Hematopoietic multipotent progenitor cell treated with erythropoietin and hydrocortisone succinate and interleukin-3 and kit ligand, for 8 days (in vitro differentiated cells): ENCODE measurements at places on chromosomes 1 and 21.

DNA sequence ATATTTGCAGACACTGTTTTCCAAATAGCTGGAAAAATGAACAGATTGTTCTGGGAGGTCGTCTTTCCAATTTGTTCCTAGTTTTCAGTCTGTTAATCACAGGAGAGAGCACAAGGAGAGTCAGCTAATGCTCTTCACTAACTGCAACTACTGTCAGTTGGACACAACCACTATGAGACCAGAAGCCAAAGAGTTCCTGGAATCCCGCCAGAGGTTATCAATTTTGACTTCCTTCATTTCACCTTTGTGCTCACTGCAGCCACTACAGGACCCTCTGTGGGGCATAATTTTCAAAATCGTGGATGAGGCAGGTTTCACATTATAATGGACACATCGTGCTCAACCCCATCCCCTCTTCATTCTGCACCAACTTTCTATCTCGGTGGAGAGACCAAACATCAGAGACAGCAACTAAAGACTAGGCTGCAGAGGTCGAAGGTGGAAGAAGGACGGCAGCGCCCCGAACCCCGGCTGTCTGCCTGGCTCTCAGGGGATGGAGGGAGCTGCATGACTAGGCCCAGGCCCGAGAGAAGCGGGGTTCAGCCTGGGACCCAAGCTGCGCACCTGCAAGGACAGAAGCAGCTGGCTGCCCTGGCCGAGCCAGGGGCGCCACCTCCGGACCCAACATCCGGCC lies 602 bp downstream of the KIAA0319L start:
- DNase-seq: peak; percentile 58

- no peak for DNase-seq
Observed at GRCh38 chr1:234925440-234926263, 203.0 kb downstream of the TOMM20 start.

DNA sequence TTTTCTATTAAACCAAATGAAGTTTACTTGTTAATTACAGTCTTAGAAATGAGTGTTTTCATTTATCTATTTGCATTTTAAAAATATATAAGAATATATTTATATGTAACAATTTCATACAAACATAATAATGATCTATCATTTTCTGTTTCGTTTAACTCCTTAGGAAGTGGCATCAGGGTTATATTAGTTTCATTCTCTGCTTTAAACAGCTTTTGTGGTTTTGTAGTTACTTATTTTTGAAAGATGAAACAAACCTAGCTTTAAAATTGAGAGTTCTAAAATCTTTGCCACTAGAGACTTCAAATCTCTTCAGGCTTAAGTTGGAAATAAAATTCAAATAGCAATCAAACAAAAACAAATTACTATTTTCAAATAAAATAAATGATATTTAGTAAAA lies 2110.6 kb downstream of the MRPL39 start:
- DNase-seq: no peak

- DNase-seq: no peak
Observed at GRCh38 chr1:1140673-1141072, 24.8 kb upstream of the C1orf159 start.

DNA sequence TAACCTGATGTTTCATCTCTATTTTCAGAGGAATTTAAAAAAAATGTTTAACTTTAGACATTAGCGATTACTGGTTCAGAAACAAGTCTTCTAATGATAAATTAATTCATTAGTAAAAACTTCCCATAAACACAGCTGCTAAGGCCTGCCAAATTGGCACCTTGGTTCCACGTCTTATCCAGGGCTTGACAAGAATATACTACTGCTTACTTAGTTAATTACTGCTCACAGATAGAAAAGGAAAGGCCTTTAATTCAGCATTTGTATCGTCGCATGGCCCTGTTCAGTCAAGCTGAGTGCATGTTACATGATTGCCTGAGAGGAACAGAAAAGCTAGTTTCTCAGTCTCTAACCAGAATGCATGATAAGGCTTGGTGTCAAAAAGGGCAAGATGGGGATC lies 84.6 kb downstream of the ADGRL2 start:
- no peak for DNase-seq

GRCh38 chr1:112605633-112606327 lies 13.2 kb downstream of the ST7L start:
- DNase-seq: peak; percentile 25

DNA sequence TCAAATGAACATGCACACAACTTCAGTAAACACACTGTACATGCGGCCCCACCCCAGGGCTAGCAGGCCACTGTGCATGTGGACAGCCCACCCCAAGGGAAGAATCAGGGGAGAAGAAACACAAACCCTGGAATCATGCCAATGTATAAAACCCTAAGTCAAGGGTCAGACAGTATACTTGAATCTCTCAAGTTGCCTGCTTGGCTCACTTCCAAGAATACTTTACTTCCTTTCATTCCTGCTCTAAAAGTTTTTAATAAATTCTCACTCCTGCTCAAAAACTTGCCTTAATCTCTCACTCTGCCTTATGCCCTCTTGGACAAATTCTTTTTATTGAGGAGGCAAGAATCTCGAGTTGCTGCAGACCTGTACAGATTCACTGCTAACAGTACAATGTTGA lies 231.2 kb upstream of the CACYBP start:
- DNase-seq: no peak

DNA sequence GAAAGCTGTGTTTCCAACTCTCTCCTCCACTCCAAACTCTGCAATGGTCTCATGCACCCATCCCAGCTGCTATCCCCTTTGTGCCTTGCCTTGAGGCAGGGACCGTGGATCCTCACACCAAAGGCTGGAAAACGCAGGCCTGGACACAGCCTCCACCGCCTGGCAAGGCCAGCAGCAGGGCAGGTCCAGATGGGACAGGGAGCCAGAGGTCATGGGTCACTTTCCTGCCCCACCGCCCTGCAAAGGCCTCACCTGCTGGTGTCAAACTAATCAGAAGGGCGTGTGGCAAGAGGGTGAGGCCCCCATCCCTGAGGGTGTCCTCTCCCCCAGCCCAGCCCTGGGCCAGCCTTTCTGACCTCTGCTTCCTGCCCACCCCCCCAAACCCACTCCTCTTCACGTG lies 106.3 kb downstream of the PAX7 start:
- no peak for DNase-seq

GRCh38 chr1:203368624-203369451 lies 17.9 kb upstream of the FMOD start:
- no peak for DNase-seq

DNA sequence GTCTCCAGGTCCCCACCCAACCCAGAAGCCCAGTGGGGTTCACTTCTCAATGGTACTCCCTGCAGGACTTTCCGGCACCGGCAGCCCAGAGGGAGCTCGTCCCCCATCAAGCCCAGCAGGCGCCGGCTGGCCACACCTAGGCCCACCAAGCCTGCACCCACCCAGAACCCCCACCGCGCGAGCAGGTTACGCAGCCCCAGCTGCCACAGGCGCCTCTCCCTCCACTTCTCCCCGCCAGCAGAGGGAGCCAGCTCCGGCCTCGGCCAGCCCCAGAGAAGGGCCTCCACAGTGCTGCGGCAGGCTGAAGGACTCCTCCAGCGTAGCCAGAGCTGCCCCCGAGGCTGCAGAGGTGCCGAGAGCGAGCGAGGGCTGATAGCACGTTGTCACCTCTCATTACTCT lies 722.3 kb downstream of the PLA2G4A start:
- DNase-seq: no peak

GRCh38 chr21:36976882-36977651 lies 10.6 kb upstream of the HLCS start:
- peak; percentile 82 for DNase-seq

DNA sequence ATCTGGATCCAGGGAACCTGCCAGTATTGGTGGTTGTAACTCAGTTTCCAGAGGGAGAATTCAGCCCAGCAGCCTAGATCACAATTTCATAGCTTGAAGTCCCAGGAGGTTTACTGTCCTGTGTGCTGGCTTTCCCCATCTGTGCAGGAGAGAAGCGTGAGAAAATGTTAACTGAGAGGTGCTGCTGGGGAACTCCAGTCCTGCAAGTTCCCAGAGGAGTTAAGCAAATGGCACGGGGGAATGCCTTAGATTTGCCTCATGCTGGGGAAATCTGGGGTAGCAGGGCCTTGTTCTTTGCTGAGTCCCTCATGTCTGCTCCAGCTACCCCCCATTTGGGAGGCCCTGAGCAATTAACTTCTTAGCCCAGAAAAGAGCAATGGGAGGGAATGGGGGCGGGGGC lies 25.1 kb upstream of the SLAMF6 start:
- DNase-seq: no peak

DNA sequence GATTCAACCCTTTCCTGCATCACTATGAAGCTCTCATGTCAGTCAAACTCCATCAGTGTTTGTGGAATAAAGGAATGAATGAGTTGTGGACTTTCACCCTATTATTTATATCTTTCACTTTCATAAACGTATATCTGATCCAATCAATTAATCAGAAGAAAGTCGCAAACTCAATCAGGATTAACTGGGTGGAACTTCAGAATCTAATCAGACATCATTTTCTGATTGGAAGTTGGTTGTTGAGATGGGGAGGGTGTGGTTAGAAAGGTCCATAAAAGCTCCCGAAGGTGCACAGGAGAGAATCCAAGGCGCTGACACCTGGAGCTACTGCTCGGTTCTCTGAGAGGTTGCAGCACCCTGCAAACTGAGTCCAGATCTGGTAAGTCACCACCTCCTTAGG lies at the start of gene PRAMEF12:
Gene PRAMEF12 (plus strand): TSS at position 301 of the 400 bp plus-strand sequence. CDS start 1,130 bp downstream, outside the sequence.
- no peak for DNase-seq

DNA sequence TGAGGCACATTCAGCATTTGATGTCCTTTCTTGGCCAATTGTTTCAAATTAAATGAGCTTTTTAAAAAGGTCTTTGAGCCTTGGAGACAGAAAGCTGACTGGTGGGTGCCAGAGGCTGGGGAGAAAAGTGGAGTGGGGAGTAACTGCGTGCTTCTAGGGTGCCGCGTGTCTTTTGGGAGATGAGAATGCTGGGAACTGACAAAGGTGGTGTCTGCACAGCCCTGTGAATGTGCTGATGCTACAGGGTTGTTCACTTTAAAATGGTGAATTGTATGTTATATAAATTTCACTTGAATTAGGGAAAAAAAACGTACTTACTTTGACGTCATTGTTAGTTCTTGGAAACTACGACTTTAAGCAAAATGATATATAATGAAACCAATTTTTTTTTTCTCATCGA lies 8.1 kb upstream of the TFF1 start:
- DNase-seq: no peak

- no peak for DNase-seq
Observed at GRCh38 chr21:39121600-39122355, 61.5 kb downstream of the PSMG1 start.

GRCh38 chr1:110187139-110187890 lies 22.8 kb upstream of the KCNC4 start:
- no peak for DNase-seq

GRCh38 chr21:33229099-33229783 lies 497 bp upstream of the IFNAR2 start:
- no peak for DNase-seq

DNA sequence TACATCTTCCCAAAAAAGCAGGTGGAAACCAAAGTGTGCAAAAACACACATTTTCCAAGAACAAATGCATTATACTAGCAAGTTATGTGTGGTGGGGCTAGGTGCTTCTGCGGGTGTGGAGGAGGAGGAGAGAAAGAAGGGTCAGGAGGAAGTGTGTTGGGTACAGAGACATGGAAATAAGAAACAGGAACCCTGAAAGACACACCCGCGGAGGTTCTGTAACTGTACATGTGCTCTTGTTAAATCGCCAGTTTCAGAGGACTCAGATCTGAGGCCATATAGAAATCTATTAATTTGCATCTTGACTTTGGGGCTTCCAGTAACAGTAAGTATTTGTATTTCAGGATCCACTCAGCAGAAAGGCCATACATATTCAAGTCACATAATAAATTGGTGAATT lies 30.9 kb downstream of the ERG start:
- no peak for DNase-seq

- no peak for DNase-seq
Observed at GRCh38 chr1:230066031-230066430, 1.0 kb upstream of the GALNT2 start.

GRCh38 chr1:91133248-91133647 lies 111.4 kb upstream of the ZNF644 start:
- DNase-seq: no peak

DNA sequence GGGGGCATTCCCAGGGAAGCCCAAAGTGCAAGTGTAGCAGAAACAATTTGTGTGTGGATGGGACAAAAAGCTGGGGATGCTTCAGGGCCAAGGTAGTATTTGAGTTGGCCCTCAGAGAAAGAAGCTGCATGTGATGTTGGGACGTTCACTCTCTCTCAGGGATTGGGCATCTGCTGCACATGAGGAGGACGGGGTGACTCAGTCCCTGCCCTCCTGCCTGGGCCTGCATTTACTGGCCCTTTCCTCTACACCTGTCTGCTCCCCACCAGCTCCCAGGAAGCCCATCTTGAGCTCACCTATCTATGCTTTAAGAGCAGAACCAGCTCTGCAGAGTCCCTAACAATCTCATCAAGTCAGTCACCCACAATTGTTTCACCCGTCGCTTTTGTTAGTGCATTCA lies 23.5 kb upstream of the MPZL1 start:
- DNase-seq: no peak

DNA sequence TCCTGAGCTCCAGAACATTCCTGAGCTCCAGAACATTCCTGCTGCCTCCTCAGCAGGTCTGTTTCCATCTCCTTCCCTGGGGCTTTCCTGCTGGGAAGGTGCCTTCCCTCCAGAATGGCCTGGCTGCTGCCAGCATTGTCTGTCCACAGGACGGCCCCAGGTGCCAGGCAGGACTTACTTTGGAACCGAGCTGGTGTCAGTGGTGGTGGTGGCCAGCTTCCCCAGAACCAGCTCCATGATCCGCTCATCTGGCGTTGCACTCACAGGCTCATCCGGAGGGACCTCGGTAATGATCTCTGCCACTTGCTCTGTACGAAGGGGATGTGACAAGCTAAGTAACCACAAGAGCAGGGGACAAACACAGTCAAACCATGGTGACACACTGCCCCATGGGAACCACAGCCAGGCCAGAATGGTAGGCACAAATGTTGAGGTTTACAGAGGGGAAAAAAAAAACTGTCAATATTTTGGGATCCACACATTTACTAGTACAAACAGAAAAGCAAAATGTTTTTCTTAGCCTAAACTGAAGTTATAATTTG lies 41.3 kb downstream of the PRDM15 start:
- DNase-seq: no peak

DNA sequence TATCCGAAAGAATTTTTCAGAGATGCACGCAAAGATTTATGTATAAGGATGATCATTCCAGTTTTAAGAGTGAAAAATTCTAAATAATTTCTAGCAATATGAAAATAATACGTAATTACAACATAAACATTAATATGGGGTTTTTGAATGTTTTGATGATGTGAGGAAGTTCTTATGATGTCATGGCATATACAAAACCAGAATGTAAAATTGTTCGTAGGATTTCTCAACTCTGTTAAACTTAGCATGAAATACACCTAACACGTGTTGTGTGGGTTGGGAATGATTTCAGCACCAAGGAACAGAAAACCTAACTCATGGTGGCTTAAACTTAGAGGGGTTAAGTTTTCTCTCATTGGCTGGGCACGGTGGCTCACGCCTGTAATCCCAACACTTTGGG lies 62.2 kb downstream of the MYOM3 start:
- DNase-seq: no peak

- DNase-seq: no peak
Observed at GRCh38 chr1:45623972-45624371, at the start of gene CCDC17. Gene CCDC17, minus strand, starts transcription at chr1:45624054. Its CDS starts 145 bp downstream, at chr1:45623909.
